ENCODE measurements at places on chromosomes 3 and 15. TPM values are rescaled to one million over a fixed set of nuclear protein-coding genes. Genes with fewer than 3 reads are reported as not detected.

Gene NEK4
- 9.9 TPM for total RNA-seq

Gene IL17RD
- total RNA-seq: 1.00 TPM

Gene SLC24A5
- total RNA-seq: not detected

Gene EFL1
- 11.2 TPM for total RNA-seq

Gene C3orf85
- not detected for total RNA-seq

Gene DISP2
- total RNA-seq: 0.10 TPM

Gene TLR9
- total RNA-seq: not detected

Gene MESP1
- 1.2 TPM for total RNA-seq
